RPMI7951 (cell line): ENCODE measurements at places on chromosomes 2 and 18.

GRCh38 chr2:46230115-46230571 is 67.1 kb upstream of the EPAS1 start:
- DNase-seq, result no peak

- peak; percentile 56 for DNase-seq
These were observed 1.4 kb downstream of the ARL4C start for GRCh38 chr2:234495251-234496054.

DNA sequence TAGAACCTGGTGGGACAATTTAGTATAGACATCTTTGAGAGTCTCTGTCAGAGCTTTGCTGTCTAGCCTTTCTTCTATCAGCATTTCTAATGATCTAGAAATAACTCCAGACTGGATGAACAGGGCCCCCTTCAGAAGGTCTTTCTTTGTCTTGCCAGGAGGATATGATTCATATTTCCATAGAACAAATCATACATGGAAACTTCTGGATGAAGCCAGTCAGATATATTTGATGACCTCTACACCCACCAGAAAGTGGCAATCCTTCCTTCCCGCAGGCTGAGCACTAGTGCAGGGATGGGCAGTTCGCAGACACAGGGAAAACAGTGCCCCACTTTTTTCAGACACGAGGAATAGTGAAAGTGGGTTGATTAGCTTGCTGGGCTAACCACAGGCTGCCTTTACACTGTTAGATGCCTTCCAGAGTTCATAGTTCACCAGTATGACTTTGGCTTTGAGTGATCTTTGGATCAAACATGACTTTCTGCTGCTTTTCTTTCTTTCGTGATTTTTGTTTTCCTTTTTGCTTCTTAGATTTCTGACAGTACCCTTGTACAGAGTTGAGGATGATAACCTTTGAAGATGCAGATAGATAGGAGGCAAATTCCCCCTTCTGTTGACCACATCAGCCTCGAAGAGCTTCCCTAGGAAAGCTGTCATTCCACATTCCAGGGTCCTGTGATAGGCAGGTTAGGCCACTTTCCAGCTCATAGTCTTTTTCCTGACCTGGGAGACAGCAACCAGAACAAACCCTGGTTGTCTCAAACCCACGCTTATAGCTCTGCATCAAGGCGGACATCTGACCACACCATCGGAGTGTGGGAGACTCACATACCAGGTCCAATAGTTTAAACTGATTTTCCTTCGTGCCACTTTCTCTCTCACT is 237.0 kb downstream of the ZNF407 start:
- peak; percentile 7 for DNase-seq

DNA sequence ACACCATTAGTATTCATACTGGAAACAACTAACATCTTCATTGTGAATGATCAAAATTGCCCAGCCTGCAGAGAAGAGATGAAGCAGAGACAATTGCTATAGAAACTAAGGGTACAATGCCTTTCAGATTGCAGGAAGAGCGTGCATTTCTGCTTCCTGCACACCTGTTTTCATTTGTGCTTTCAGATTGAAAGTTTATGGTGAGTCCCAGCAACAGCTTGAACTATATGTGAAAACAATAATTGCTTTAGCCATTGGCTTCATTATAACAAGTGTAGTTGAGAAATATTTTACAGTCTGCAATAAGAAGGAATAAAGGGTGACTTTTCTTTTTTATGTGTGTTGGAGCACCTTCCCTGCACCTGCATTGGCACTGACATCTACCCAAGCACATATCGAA is 136.3 kb downstream of the CD8B2 start:
- DNase-seq, result no peak

- DNase-seq, result no peak
These were observed 10.4 kb downstream of the TMEM87B start for GRCh38 chr2:112065486-112065885.

DNA sequence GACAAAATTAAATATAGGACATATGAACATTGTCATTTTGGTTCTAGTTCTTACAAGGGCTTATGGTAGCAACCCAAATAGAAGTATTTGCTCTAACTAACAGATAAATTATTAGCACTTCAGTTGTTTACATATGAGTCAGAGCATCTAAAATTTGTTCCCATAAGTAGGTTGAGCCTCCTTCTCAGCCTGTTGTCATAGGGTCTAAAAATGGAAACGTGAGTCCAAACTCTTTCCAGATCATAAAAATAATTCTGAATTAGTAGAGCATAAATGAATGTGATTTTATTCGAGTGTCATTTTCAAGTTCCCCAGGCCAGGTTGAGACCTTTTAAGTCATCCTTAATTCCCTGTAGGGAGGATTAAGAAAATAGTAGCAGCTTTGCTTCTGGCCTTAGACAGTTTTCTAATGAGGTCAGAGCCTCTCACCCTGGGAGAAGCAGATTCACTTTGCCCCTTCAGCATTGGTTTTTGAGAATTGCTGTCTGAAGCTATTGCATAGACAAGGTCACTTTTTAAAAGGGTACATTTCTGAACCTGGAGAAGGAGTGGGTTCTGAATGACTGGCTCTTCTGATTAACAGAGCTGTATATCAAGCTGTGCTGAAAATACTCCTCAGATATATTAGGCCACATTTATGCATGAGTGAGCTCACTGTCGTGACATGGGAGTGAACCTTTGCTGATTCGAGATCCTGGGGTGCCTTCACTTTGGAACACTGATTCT is 164.3 kb downstream of the NEDD4L start:
- no peak for DNase-seq

DNA sequence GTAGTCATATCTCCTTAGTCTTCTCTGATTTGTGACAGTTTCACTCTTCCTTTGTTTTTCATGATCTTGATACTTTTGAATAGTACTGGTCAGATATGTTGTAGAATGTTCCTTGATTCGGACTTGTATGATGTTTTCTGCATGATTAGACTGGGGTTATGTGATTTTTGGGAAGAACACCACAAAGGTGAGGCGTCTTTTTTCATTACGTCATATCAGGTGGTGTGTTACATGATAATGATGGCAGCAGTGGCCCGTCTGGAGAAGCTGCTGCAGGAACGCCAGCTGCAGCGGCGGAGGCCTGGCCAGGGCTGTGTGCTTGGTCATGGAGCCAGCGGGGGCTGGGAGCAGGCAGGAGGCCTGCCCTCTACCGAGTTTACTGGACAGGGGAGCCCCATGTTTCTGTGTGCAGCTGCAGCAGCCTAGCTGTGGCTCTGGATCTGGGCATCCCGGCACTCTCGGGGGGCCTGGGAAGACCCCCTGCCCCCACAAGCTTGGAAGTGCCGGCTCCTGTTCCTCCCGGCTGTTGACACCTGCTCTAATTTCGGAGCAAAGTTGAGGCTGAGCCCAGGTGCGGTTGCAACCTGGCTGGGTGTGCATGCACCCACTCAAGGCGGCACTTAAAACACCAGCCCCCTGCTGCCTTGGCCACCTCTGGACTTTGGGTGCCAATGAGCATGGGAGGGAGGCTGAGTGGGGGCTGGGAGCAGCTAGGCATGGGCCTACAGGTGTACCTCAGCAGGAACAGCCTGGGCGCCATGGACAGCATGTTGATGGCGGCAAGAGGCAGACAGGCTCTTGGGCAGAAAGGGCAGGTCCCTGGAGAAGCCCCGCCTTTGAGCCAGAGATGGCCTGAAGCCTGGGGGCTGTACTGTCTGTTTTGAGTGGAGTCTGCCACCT is 26.1 kb downstream of the SLC4A10 start:
- no peak for DNase-seq

DNA sequence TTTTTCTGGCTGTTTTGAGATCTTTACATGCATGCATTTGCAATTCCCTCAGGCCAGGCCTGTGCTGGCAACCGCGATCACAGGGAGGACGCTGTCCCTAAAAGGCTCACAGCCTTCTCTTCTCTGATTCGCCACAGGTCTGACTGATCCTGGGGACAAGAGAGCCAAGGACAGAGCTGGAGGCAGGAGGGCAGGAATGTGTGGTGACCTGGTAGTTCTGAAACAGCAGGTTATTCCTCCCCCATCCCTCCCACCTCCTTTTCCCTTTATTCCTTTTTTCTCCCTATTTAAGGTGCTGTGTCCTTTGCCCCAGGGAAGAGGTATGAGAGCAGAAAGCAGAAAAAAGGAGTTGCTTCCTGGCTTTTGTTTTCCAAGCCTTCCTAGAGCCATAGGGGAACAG is 21.9 kb downstream of the TMEM177 start:
- DNase-seq, result no peak

DNA sequence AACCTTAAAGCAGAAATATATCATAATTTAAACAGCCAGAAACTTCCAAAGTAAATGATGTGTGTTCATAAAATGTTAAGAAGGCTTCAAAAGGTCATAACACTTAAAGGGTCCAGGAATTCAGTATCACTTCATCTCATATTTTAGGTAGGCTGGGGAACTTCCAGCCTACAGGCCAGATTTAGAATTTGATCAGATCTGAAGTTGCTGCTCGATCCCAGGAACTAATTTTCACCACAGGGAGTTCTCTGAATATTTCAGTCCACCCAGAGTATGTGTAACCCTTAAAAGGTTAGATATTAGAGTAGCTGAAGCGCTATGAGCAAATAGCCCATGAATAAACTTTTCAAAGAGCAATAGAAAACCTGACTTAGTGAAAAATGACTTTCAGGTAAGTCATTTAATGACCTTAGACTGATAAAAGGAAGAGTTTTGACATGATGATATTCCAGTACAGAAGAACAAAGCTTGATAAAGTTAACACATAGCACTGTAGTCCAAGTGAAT is 1.7 kb downstream of the WIPF1 start:
- no peak for DNase-seq

- DNase-seq, result no peak
These were observed 43.7 kb upstream of the APCDD1 start for GRCh38 chr18:10410472-10411308.

DNA sequence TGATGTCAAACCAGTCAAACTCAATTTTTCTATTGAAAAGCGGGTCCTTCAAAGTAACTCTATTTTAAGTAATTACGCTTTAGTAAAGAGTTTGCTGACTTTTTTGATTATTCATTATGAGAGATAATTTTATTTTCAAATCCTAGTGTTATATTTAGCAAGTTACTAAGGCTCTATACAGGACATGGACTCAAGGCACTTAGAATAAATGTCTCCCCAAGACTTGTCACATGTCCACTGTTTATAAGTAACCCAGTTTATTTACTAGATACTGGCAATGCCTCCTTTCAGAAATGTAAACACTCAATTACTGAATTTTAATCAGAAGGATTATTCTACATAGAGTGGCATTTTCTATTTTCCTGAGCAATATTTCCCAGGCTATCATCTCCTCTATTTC is 638.1 kb downstream of the ERBB4 start:
- no peak for DNase-seq

DNA sequence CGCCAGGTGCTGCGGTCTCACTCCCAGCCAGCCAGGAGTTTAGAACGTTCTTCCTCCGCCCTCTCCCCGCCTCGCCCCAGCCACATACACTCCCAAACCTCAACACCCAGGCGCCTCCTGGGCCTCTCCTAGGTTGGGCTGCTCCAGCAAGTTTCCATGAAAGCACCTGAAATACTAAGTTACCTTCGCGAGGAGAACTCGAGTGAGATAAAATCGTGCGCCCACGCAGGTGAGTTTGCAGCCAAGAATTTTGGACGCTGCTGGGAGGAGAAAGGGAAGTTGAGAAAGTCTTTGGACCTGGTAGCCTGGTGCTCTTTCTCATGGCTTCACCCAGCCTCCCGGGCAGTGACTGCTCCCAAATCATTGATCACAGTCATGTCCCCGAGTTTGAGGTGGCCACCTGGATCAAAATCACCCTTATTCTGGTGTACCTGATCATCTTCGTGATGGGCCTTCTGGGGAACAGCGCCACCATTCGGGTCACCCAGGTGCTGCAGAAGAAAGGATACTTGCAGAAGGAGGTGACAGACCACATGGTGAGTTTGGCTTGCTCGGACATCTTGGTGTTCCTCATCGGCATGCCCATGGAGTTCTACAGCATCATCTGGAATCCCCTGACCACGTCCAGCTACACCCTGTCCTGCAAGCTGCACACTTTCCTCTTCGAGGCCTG is at the start of gene GPR39:
Gene GPR39 (plus strand): TSS at position 83 of the 673 bp plus-strand sequence.
- DNase-seq, result no peak

GRCh38 chr2:148653437-148653836 is 8.9 kb downstream of the EPC2 start:
- DNase-seq, result no peak

DNA sequence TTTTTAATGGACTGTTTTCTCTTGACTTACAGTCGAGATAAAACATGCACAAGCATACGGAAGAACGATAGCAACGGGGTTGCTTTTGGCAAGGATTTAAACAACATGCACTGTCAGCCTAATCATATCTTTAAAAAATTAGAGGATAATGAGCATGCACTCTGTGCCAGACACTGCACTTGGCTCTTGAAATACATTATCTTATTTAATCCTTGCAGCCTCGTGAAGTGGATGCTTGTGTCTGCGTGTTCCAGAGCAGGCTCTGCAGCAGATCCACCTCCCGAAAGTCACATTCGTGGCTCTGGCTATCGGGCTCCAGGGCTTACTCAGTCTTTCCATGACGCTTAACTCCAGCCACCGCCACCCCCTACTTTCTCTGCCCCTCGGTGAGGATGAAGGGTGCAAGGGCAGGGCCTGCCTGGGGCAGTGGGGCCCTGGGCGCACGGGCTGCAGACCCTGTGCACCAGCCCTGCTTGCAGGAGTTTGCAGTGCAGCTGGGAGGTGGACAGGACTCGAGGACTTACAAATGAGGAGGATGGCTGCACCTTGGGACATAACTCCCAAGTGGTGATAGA is 61.7 kb downstream of the ACKR3 start:
- no peak for DNase-seq

DNA sequence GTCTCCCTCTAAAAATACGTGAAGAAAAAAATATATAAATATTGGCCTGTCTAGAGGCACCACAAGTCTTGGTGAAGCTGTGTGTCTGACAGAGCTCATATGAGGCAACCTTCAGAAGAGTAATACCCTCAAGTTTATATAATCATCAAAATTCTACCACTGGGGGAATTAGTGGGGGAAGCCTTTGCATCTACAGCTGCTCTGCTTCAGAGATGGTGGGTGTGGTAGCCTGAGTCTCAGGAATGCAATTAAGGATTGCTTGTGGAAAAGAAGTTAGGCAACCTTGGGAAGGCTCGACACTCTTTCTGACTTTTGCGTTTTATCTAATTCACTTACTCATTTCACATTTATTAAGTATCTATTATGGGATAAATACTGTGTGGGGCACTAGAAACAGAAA is 17.4 kb downstream of the TPGS2 start:
- no peak for DNase-seq

DNA sequence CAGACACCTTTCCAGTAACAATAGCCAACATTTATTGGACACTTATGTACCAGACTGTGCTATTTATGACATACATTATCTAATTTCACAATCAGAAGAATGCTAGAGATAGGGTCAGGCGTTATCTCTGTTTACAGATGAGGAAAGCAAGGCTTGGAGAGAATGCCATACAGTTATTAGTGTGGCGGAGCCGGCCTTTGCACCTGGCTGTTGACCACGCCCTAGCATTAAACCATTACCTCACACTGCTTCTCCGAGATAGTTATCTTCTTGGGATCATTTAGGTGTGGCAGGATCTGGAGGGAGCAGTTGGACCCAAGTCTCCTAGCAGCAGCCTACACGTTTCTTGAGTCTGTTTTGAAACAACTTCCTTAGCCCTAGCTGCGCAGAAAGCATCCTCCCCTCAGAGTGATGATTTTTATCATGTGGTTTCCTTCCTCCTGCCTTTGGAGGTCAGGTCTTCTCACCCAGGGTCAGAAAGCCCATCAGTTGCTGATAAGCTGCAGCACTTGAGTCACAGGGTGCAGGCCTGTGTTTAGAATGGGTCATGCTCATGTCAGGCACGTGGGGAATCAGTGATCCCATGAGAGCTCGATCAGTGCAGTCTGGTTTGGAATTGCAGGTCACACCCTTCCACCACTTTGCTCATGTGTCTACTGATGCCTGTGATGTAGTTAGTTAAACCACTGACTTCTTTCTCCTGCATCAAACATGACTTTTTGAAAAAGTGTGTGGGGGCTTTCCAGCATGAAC is 118.2 kb downstream of the SPTBN1 start:
- DNase-seq, result peak; percentile 75

GRCh38 chr2:3959372-3959771 is 256.0 kb downstream of the DCDC2C start:
- peak; percentile 15 for DNase-seq
